Vagina (tissue), 2 donors: ENCODE measurements at places on chromosomes 4 and X.

DNA sequence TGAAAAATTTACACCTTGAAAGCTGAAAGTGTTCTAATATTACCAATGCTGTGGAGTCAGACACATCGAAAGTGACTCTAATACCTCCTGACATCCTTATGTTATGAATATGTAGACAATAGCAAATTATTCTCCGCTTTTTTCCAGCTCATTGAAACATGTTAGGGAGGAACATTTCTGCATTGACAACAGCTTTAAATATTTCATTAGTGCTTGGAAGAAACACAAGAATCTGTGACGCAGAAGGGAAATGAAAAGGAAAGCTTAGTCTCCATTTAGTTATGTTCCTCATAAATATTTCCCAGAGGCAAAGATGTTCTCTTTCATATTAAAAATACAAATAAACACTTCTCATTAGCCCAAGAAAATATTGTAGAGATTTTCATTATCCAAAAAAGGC, 55.8 kb upstream of the CD99 start:
- no peak for DNase-seq

DNA sequence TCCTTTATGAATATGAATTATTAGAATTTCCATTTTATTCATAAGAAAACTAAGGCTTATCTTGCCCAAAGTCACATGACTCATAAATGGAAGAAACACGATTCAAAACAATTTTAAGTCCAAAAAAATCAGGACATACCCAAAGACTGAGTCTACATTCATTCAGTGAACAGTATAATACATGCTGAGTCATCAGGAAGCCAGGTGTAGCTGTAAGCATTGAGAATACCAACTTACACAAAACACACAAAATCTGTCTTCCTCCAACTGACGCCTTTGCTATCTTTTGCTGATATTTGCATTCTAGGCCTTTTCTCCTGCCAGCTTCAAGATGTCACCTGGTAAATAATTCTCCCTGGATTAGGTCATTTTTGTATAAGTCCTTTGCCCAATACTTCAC, 520.1 kb upstream of the GALNT7 start:
- DNase-seq: no peak

DNA sequence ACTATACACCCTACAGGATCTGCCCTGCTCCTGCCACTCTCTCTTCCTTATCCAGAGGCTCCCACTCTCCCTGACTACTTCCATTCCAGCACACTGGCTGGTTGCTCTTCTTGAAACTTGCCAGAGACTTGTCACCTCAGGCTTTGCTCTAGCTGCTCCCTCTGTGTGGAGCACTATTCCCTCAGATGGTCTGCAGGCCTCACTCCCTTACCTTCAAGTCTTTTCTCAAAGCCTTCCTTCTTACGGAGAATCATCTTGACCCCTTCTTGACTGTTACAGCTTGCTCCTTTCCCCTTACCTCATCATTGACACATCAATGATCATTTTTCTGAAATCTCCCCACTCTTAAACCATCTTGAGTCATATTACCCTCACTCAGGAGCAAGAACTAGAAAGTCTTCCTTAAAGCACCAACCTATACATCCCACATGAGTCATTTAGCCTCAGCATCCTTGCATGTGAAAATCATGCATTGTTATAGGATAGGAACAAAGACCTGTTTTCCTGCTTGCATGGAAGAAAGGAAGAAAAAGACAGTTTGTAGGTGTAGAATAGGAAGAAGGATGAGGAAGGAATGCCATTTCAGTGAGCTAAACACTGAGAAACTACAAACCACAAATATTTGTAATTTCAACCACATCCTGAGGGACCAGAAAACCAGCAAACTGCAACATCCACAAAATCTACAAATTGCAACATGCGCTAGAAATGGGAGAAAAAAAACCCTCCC, 55.7 kb downstream of the ANTXR2 start:
- no peak for DNase-seq

DNA sequence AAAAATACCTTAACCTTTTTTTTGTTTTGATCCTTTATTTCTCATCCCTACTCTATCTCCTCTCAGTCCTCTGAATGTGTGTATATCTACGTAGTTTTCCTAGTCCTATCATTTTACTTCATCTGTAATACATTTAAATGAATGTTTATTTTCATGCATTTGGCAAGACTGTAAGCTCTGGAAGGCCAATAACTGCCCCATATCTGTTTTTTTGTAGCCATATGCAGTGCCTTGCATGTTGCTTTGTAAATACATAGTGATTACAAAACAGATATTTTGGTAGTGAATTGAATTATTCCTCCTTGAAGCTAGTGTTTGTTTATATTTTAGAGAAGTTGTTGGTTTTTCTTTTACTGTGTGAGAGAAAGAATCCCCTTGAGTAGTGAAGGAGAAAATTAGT, 450.2 kb downstream of the PCDH18 start:
- no peak for DNase-seq

- no peak for DNase-seq
Measured at GRCh38 chrX:18360867-18361266, 6.4 kb upstream of the SCML2 start.

- no peak for DNase-seq
Measured at GRCh38 chr4:19945979-19946380, 305.7 kb upstream of the SLIT2 start.

GRCh38 chr4:73021634-73022033, 47.9 kb downstream of the COX18 start:
- no peak for DNase-seq

GRCh38 chr4:168717847-168718246, 221.0 kb downstream of the PALLD start:
- DNase-seq: no peak

GRCh38 chrX:30572004-30572403, 5.6 kb downstream of the TASL start:
- DNase-seq: no peak

DNA sequence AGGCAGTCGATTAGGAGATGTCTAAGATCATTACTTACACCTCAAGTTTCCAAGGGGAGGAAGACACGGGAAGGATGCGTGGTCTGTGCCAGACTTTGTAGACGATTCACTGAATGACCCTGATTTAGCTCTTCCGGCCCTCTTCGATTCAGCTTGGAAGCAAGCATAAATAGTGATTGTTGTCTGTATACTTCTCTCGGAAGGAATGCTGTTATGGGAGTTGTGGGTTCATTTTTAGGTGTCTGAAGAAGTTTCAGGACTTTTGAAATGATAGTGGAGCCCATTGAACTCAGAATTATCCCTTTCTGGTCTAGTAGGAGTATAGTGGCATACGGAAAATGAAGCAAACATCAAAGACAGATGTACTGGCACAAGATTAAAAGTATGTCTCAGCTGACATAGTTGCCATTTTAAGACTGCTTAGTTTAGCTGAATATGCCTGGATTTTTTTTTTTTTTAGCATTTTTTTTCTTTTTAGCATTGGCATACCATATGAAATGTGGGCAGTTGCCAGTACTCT, 1.0 kb upstream of the ANKRD17 start:
- no peak for DNase-seq

- no peak for DNase-seq
Measured at GRCh38 chrX:48003367-48003757, 427 bp downstream of the ZNF182 start.

DNA sequence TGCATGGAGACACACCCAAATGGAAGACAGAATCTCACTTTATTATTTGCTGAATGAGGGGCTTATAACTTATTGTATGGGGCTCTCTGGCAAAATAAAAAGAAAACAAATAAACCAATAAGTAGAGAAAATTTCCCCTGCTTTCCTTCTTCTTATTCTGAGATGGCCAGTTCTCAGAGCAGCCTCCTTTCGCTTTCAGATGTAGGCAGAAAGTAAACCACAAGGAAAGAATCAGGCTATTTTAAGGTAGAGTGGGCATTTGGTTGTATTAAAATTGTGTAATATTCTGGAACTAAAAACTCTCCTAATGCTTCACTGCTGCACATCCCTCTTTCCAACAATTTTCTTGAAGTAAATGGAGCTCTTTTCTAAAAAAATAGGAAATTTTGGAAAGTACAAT, 241.8 kb downstream of the GALNTL6 start:
- DNase-seq: no peak

GRCh38 chr4:55721651-55722050, 85.6 kb upstream of the NMU start:
- DNase-seq: no peak

- DNase-seq: no peak
Measured at GRCh38 chr4:165761963-165762362, 111.1 kb upstream of the TLL1 start.
